Bronchus fibroblast of lung (primary cell): ENCODE measurements at places on chromosomes 2 and 18. TPM values are rescaled to one million over a fixed set of nuclear protein-coding genes. Genes with fewer than 3 reads are reported as not detected.

The PSMA8 gene
- total RNA-seq = not detected in 2 replicates

The SP140 gene
- total RNA-seq = 0.74 and 2.0 TPM in 2 replicates

The VIT gene
- not detected in 2 replicates for total RNA-seq

The ADD2 gene
- under 0.01 and 0.59 TPM in 2 replicates for total RNA-seq

The PECR gene
- 7.0 and 9.9 TPM in 2 replicates for total RNA-seq

The AFG3L2 gene
- total RNA-seq = 33.7 and 34.0 TPM in 2 replicates

The CCDC68 gene
- total RNA-seq = 3.7 and 6.1 TPM in 2 replicates

The LYG2 gene
- not detected in 2 replicates for total RNA-seq

The KCNIP3 gene
- total RNA-seq = 2.0 and 2.5 TPM in 2 replicates

The LONRF2 gene
- under 0.01 TPM in 2 replicates for total RNA-seq

The OBSL1 gene
- 32.0 and 32.1 TPM in 2 replicates for total RNA-seq

The GRB14 gene
- 0.17 TPM in 1 of 2 replicates, not detected in the other for total RNA-seq

The SYT4 gene
- total RNA-seq = not detected in 2 replicates

The POTEI gene
- not detected in 2 replicates for total RNA-seq

The ASB3 gene
- 16.3 and 16.4 TPM in 2 replicates for total RNA-seq

The UBR3 gene
- 9.1 and 10.4 TPM in 2 replicates for total RNA-seq

The TEX44 gene
- total RNA-seq = not detected in 2 replicates

The PGAP1 gene
- 1.5 and 2.5 TPM in 2 replicates for total RNA-seq

The HOXD12 gene
- not detected in 2 replicates for total RNA-seq

The CYS1 gene
- 0.30 and 0.50 TPM in 2 replicates for total RNA-seq

The GDF7 gene
- not detected in 2 replicates for total RNA-seq

The LYG1 gene
- 0.45 TPM in 1 of 2 replicates, not detected in the other for total RNA-seq

The CYP26B1 gene
- total RNA-seq = not detected in 2 replicates

The CENPO gene
- 30.3 and 36.3 TPM in 2 replicates for total RNA-seq

The DSG4 gene
- not detected in 2 replicates for total RNA-seq

The AQP12B gene
- total RNA-seq = not detected in 2 replicates

The SLC38A11 gene
- total RNA-seq = not detected in 2 replicates

The TUBA3D gene
- not detected in 2 replicates for total RNA-seq

The ELOA2 gene
- total RNA-seq = not detected in 2 replicates

The EPAS1 gene
- 13.2 and 23.0 TPM in 2 replicates for total RNA-seq

The CMPK2 gene
- total RNA-seq = 0.30 and 0.50 TPM in 2 replicates

The CRYGC gene
- not detected in 2 replicates for total RNA-seq

The KCNS3 gene
- 1.3 and 2.7 TPM in 2 replicates for total RNA-seq

The ZSWIM2 gene
- total RNA-seq = under 0.01 TPM in 1 of 2 replicates, not detected in the other

The VWA3B gene
- not detected in 2 replicates for total RNA-seq

The NEDD4L gene
- 11.4 and 16.5 TPM in 2 replicates for total RNA-seq

The DTNA gene
- 8.3 and 10.4 TPM in 2 replicates for total RNA-seq

The CLEC4F gene
- not detected in 2 replicates for total RNA-seq

The OR6B2 gene
- not detected in 2 replicates for total RNA-seq

The ST8SIA5 gene
- 0.17 TPM in 1 of 2 replicates, not detected in the other for total RNA-seq

The ADCYAP1 gene
- 0.34 TPM in 1 of 2 replicates, not detected in the other for total RNA-seq

The HRH4 gene
- total RNA-seq = not detected in 2 replicates

The SERPINB3 gene
- not detected in 2 replicates for total RNA-seq

The RPRM gene
- total RNA-seq = not detected in 2 replicates

The DCDC2C gene
- not detected in 2 replicates for total RNA-seq

The LHCGR gene
- total RNA-seq = not detected in 2 replicates

The SP5 gene
- total RNA-seq = not detected in 2 replicates

The STAT4 gene
- under 0.01 and 0.15 TPM in 2 replicates for total RNA-seq

The REG1B gene
- not detected in 2 replicates for total RNA-seq

The AMER3 gene
- total RNA-seq = not detected in 2 replicates

The ANKRD53 gene
- total RNA-seq = 2.0 and 2.2 TPM in 2 replicates

The NGEF gene
- total RNA-seq = 1.9 and 2.2 TPM in 2 replicates

The AGXT gene
- total RNA-seq = 0.15 TPM in 1 of 2 replicates, not detected in the other

The IGFBP2 gene
- total RNA-seq = 38.7 and 41.2 TPM in 2 replicates

The GALNT14 gene
- total RNA-seq = 1.0 and 1.3 TPM in 2 replicates

The IL37 gene
- not detected in 2 replicates for total RNA-seq

The ASTL gene
- total RNA-seq = not detected in 2 replicates

The PCARE gene
- total RNA-seq = not detected in 2 replicates

The IL1RN gene
- total RNA-seq = not detected in 2 replicates

The TUBB8B gene
- not detected in 2 replicates for total RNA-seq
